ENCODE measurements at places on chromosomes 16 and 17.

DNA sequence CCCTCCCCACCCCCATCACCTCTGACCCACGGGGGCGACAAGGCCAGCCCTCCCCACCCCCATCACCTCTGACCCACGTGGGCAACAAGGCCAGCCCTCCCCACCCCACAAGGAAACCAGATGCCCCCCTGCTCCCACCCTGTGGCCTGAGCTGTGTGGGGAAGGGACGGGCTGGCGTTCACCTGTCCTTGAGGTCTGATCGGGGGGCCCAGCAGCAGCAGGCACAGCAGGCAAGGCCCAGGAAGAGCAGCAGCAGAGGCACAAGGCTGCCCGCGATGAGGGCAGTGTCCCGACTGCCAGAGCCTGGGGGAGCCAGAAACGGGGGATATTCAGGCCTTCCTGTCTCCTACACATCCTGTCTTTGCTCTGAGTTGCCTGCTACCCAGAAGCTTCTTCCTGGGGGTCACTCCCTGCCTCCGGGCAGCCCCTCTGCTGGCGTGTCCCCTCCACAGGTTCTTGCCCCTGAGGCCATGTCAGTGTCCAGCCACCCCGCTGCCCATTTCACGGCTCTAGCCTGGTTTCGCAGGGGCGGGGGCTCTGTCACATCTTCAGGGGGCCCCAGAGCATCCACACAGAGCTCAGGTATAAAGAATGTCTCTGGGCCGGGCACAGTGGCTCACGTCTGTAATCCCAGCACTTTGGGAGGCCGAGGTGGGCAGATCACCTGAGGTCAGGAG, 6.8 kb downstream of the SCARF1 start:
- no peak for DNase-seq

- no peak for DNase-seq
These were observed 71.1 kb downstream of the MRM1 start for GRCh38 chr17:36672403-36672918.

DNA sequence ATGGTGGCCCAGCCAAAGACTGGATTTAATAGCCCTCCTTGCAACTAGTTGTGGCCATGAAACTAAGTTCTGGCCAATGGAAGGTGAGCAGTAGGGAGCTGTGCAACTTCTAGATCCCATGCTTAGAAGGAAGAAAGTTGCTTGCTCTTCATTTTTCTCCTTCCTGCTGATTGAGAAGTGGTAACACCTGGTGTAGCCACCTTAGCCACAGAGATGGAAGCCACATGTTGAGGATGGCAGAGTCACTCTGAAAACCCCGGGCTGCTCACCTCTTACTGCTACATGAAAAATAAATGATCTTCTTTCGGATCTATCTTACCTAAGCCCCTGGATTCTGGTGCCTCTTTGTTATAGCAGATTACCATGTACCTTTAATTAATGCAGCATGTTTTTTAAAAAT, 10.3 kb upstream of the ATP5MC1 start:
- DNase-seq: no peak

- no peak for DNase-seq
These were observed 102.1 kb downstream of the KIF2B start for GRCh38 chr17:53924530-53925455.

GRCh38 chr16:57396786-57397185, 7.8 kb upstream of the CCL17 start:
- no peak for DNase-seq

Measured in stimulated activated CD4-positive, alpha-beta T cell treated with anti-CD3 and anti-CD28 coated beads, Interleukin-2, amount 100 ng/mL, for 48 hours (primary cell).